ENCODE measurements at places on chromosomes 16 and 17.

DNA sequence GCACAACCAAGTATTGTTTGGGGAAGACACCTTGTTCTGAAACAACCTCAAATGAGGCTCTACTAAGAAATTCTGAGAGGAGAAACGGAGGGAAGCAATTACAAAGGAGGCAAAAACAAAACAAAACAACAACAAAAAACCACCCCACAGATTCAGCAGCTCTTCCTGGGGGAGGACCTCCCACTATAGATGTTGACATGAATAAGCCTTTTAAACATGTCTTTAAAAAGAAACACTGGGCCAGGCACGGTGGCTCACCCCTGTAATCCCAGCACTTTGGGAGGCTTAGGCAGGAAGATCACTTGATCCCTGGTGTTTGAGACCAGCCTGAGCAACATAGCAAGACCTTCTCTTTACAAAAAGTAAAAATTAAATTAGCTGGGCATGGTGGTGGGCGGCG, 22.6 kb upstream of the JPH3 start:
- DNase-seq = no peak

- DNase-seq = no peak
Measured at GRCh38 chr17:8366231-8366630, 10.3 kb downstream of the KRABD2 start.

DNA sequence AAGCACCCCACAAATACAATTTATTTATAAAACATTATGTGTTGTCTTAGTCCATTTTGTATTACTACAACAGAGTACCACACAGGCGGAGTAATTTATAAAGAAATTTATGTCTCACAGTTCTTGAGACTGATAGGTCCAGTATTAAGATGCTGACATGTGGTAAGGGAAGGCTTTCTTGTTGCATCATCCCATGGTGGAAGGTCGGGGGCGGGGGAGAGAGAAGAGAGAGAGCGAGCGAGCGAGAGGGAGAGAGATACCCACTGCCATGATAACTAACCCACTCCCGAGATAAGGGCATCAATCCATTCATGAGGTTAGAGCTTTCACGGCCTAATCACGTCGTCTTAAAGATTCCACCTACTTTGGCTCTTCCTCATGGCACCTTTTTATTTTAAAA, 117.8 kb downstream of the KCNJ12 start:
- DNase-seq = no peak

- no peak for DNase-seq
Measured at GRCh38 chr17:72998343-72998742, 94.1 kb downstream of the SLC39A11 start.

GRCh38 chr16:47725188-47725695, 264.1 kb downstream of the PHKB start:
- DNase-seq = no peak

GRCh38 chr16:51753467-51754127, 602.5 kb upstream of the SALL1 start:
- no peak for DNase-seq

- DNase-seq = no peak
Measured at GRCh38 chr17:30210901-30211300, 24.6 kb downstream of the SLC6A4 start.
